Stimulated activated CD8-positive, alpha-beta memory T cell treated with anti-CD3 and anti-CD28 coated beads, Interleukin-2, amount 100 ng/mL, for 1 hour (primary cell): ENCODE measurements at places on chromosomes 2 and 18.

- DNase-seq = no peak
Measured at GRCh38 chr2:88692187-88692586, 714 bp downstream of the RPIA start.

GRCh38 chr2:65357959-65358294, 74.5 kb downstream of the SPRED2 start:
- no peak for DNase-seq

DNA sequence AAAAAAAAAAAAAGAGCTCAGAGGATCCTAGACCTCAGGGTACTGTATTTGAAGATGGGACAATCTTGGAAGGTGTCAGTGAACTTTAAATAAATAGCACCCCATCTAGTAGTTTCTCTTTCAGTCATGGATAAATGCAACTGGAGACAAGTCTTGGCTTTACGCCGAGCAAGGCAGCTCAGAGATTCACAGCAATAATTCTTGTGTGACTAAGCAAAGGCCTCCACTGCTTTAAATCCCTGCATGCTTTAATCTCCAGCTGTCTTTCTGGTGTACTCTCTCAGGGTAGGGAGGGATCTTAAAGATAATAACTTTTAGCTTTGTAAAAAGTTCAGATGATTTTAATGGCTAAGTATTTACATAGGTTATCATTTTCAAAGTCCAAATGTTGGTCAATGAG, 36.3 kb downstream of the NRXN1 start:
- DNase-seq = no peak

DNA sequence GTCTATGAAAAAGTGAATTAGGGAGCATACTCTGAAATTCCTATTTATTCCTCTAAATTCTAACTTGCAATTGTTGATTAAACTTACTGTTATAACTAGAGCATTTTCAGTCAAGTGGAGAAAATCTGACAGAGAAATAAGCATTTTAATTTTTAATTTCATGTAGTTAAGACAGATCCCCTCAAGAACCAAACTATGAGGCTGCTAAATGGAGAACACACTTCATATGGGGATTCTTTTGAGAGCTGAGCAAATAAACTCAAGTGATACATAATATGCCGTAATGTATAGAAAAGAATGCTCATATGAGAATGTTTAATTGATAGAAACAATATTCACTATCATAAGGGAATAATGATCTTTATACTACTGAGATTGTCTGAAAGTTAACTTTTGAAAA, 340.8 kb downstream of the ERBB4 start:
- no peak for DNase-seq

- DNase-seq = no peak
Measured at GRCh38 chr18:710418-711300, 1.8 kb downstream of the ENOSF1 start.

GRCh38 chr18:48949050-48949605, 1.6 kb downstream of the SMAD7 start:
- peak; percentile 34 for DNase-seq

GRCh38 chr18:49668574-49669275, 106.9 kb downstream of the LIPG start:
- no peak for DNase-seq

DNA sequence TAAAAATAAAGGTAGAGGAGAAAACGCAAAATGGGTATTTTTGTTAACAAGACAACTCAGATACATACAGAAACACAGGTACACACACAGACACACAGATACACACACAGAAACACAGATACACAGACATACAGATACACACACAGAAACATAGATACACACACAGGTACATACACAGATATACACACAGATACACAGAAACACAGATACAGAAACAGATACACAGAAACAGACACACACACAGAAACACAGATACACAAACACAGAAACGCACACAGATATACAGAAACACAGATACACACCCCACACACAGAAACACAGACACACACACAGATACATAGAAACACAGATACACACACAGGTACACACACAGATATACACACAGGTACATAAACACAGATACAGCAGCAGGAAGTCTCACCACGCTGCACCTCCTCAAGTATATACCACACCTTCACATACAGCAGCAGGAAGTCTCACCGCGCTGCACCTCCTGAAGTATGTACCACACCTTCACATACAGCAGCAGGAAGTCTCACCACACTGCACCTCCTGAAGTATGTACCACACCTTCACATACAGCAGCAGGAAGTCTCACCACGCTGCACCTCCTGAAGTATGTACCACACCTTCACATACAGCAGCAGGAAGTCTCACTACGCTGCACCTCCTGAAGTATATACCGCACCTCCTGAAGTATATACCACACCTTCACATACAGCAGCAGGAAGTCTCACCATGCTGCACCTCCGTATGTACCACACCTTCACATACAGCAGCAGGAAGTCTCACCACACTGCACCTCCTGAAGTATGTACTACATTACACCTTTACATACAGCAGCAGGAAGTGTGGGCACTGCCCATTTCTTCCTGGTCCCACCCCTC, 250.5 kb downstream of the HDAC4 start:
- no peak for DNase-seq

- no peak for DNase-seq
Measured at GRCh38 chr2:182069908-182070307, 84.3 kb downstream of the PPP1R1C start.

DNA sequence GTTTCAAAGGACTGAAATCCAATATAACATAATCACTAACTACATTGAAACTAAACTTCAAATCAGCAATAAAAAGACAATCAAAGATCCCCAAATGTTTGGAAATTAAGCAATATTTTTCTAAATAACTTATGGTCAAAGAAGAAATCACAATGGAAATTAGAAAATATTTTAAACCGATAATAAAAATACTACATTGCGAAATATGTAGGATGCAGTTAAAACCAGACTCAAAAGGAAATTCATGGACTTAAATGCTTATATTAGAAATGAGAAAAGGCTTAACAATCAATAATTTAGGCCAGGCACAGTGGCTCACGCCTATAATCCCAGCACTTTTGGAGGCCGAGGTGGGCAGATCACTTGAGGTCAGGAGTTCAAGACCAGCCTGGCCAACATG, 79.0 kb upstream of the HAAO start:
- DNase-seq = no peak

DNA sequence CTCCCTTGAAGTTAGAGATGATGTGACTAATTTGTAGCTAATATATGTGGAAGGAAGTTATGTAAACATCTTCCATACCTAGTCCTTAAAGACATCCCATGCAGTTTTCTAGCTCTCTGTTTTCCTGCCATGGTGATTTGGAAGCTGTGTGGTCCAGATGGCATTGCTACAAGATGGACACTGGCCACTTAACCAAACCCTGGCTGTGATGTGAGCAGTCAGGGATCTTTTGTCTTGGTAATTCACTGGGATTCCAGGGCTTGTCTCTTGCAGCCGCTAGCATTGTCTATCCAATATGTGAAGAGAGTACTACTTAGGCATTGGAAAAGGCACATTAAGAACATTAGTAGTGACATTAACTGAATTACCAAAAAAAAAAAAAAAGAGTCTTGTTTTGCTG, 139.9 kb upstream of the DOCK10 start:
- no peak for DNase-seq

GRCh38 chr18:26458526-26459232, 89.7 kb downstream of the KCTD1 start:
- DNase-seq = no peak

- DNase-seq = no peak
Measured at GRCh38 chr2:175834477-175834876, 167.6 kb downstream of the LNPK start.

- no peak for DNase-seq
Measured at GRCh38 chr2:11026286-11026921, 114.7 kb downstream of the KCNF1 start.

DNA sequence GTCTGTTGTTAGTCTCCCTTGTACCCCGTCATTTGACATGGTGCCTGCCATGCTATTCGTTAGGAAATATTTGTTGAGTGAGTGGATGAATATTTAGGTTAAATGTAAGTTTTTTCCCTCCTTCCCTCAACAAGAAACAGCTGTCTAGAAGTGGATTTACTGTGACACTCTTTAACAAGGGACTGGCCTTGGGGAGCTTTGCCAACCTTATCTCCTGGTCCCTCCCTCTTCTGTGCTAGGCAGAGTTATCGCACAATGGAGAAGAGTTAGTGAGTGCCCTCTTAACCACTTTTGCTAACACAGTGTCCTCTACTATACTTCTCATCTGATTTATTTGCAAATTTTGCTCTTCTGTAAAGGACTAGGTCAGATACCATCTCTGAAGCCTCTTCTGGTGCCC, 61.2 kb downstream of the DIS3L2 start:
- DNase-seq = no peak

- DNase-seq = no peak
Measured at GRCh38 chr2:44107974-44108373, 60.7 kb upstream of the PPM1B start.

- no peak for DNase-seq
Measured at GRCh38 chr2:78029392-78029995, 507.3 kb upstream of the LRRTM4 start.

DNA sequence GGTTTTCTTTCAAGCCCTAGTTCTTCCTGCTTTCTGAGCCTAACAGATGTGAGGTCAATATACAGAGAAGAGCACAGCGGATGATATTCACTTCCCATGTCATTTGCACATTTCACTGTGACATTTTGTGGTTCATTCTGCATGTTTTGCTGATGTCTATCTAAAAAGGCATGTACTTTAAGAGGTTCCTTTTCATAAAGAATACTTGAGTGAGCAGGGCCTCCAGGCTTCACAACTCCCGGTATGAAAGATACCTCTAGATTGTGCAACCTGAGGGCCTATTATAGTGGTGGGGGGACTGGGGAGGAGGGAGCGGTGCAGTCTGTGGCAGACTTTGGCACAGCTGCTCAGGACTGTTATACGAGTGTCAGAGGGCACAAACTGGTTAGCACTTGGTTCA, 54.6 kb downstream of the CPO start:
- no peak for DNase-seq

- DNase-seq = no peak
Measured at GRCh38 chr2:84906108-84906899, 848 bp downstream of the TMSB10 start.

- DNase-seq = no peak
Measured at GRCh38 chr2:36478332-36478738, 119.6 kb downstream of the FEZ2 start.

DNA sequence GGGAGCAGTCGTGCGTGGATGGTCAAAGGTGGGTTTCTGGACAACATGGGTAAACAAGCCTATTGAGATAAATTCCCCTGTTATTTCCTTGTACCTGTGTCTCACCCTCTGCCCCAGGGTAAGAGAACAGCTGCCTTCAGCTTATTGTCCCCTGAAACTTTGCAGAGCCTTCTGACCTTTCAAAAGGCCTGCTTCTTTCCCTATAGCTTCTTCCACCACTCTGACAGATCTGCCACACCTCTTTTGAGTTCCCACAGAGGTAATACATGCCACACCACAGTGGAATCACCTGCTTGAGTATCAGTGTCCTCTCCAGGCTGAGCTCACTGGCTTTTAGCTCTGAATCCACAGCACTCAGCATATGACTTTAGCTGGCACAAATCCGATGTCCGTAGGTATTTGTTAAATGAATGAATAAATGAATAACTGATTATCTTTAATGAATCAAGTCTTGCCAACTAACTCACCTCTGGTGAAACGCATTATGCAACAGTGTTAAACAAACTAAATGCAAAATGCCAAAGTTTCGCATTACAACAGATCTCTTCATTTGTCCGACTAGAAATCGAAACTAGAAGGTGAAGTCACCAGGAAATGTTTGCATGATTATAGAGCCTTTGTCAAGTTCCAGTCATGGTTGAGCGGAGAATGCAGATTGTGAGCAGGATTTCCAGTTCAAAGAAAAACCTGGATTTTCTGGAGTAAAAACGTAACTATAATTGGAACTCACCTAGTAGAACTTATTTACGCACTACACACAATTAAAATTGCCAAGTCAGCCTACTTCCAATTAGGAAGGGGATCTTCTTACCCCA, 16.4 kb downstream of the DYNAP start:
- DNase-seq = no peak

DNA sequence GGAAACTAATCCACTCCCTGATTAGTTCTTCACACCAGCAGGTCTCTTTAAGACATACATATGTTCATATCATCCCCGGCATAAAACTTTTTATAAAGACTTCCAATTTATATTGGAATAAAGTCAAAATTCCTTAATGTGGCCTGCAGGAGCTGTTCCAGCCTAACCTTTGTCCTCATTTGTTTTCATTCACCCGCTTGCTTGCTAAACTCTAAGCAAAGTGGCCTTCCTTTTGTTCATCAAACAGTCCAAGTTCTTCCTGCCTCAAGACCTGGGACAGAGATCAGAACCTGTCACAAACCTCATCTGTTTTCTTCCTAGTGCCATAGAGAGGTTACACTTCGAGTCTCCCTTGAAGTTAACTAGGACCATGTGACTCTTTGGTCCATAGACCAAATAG, 339.4 kb upstream of the ID2 start:
- no peak for DNase-seq

DNA sequence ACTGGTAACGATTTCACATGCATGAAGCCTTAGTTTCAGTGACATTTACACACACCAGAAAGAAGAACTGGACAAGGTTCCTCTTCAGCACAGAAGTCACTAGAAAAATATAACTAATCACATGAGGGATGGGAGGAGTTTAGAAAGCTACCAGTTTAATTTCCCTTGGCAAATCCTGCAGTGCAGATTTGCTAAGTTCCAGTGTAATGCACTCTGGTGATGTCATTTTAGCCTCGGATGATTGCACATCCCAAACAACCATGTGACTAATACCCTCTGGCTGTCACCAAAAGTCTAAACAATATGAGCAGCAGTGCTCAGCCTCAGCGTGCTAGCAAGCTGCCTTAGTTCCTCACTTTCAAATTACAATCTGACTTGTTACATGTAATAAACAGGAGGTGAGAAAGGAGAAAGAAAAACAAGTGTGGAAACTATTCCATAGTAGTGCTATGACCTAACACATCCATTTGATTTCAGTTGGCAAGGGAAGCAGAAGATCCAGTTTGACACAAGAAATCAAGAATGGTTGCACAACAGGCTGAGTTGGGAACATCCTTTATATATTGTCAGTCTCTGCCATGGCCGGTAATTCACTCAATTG, 35.3 kb upstream of the PPP1CB start:
- DNase-seq = no peak

DNA sequence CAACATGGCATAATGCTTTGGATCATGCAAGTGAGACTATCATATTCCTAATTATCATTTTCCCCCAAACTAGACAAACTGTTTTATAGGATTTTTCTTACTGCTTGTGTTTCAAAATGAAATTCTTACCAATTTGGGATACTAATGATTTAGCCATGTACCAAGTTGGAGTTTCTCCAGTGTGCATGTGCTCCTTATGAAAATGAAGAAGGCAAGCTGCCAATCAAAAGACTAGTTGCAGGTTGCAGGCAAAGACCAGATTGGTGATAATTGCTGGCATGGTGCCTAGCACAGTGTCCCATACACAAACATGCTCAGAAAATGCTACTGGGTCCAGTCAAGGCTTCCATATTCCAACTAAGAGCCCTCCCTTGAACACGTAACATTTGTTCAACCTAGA, 771.8 kb upstream of the FANCL start:
- no peak for DNase-seq

DNA sequence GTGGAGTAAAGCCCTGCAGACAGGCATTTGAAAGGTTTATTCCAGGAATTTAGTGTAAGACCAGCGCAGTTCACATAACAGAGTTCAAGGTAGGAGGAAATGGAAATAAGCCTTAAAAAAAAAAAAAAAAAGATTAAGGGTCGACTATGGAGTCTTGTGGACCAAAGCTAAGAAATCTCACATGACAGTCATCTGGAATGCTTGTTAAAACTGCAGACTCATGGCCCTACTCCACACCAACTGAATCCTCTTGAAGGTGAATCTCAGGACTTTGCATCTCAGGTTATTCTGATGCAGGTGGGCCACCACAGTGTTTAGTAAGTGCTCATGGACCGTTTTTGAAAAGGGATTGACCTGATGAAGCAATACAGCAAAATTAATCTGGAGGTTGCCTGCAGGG, 8.8 kb downstream of the TTLL4 start:
- no peak for DNase-seq
